ENCODE measurements at places on chromosomes 5 and 9.

- DNase-seq: no peak
Measured at GRCh38 chr5:81235287-81236072, 2.4 kb downstream of the CKMT2 start.

DNA sequence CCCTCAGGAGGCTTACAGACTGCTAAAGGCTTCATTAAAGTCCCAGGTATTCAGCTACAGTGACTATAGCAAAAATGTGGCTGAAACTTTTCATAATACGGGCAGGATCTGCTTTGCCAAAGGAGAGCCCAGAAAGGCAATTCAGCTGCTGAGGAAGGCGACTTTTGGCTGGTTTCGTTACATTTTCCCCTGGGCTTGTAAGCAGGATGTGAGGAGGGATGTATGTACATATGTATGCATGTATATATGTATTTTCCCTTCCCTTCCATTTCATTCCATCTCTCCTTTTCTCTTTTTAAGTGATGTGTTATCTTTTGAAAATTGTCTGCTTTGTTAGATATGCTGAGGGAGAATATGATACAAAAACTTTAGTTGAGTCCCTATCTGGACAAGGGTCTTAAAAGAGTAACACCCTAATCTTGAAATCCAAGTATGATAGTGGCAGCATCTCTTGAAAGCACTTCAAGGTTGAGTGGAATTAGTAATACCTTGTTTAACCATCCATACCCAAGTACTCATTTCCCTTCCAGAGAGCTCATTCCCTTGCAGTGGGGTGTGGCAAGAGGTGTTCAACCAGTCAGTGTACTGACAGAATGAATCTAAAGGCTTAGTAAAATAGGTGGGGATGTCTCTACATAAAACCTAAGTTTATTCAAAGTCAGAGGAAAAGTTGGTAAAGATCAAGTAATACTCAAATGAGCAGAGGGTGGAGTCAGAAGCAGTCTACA, 28.7 kb downstream of the RAD1 start:
- no peak for DNase-seq

DNA sequence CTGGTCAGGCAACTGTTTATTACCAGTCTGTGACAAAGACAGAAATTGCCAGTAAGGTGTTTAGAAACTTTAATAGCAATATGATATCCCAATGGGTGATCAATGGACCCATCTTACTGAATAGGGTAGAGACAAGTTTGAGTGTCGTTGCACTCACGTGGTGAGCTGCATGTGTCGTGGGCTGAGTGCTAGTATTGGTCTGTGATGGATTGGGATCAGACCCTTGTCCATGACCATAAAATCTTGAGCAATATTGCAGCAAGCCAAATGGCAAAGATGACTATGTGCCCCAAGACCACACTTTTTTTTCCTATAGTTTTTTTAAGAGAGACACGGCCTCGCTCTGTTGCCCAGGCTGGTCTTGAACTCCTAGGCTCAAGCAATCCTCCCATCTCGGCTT, 114.5 kb downstream of the PALM2AKAP2 start:
- DNase-seq: no peak

GRCh38 chr9:127963041-127963358, 17.8 kb downstream of the EEIG1 start:
- DNase-seq: no peak

DNA sequence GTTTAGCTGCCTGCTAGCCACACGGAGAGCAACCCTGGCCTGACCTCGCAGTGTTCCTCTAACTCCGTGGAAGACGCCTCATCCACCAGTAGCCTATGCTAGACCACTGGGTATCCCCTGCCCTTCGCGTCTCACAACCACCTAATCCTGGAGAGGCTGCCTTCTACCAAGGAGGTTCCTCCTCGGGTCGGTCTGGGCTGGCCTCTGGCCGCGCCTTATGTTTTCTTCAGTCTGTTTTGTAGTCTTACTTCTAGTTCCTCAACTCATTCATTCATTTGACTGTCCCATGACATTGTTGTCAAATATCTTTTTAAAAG, 1.6 kb upstream of the TPM2 start:
- DNase-seq: no peak

- DNase-seq: no peak
Measured at GRCh38 chr5:100600298-100600994, 65.3 kb downstream of the FAM174A start.

- DNase-seq: peak; percentile 73
Measured at GRCh38 chr5:149730620-149731331, 666 bp downstream of the PPARGC1B start.

DNA sequence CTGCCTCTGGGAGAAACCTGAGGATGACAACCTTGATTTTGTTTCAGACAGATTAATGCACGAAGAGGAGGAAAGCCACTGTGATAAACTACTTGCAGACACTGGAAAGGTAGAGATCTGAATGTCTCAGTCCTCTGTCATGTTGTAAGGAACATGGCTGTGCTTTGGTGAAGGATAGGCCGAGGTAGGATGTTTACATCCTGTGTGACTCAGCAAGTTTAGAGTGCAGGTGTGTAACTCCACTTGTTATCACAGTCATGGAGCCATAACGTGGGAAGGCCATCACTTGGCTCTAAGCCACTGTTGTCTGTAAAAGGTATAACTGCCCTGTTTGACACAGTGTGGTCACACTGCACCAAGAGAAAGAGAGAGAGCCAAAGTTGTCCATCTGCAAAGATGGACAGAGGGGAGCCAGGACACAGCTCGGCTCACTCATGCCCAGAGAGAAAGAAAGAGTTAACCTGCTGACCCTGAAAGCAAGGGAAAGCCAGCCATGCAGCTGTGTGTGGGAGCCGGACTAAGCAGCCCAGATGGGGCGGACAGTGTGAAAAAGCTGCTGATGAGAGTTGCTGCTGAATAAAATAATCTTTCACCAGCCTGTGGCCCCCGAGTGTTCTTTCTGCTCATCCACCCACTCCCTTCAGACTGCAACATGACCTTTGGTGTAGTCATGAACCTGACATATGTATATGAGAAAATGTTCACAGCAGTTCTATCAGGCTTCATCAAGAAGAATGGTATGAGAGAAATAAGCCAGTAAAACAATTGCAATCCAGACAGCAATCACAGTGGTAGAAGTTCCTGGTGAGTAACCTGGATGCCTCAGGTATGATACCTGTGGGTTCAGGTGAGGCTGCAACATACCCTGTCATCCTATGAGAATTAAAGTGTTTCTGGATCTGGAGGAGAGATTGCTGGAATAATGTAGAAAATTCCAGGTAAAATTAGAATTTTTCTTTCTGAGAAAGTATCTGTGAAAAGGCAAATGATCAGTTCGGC, 115.9 kb downstream of the TARS1 start:
- peak; percentile 16 for DNase-seq

GRCh38 chr5:72501488-72501887, 5.7 kb downstream of the ZNF366 start:
- DNase-seq: no peak

- no peak for DNase-seq
Measured at GRCh38 chr5:127586811-127587210, 62.1 kb upstream of the CTXN3 start.

DNA sequence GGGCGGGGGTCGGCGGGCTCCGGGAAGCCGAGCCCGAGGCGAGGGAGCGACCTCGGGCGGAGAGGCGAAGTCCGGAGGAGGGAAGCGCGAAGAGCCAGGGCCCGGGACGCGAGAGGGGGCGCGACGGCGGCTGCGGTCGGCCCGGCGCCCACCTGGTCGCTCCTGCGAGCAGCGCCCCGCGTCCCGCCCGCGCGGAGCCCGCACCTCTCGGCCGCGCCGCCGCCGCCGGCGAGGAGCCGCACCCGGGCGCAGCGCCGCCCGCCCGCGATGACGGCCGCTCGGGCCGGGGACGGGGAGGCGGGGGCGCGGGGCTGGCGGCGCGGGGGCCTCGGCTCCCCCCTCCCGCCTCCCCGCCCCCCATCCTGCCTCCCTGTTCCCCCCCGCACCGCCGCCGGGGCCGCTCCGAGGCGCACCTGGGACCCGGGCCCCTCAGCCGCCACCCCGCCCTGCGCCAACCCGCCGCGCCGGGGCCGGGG, 2.6 kb downstream of the NR5A1 start:
- no peak for DNase-seq

GRCh38 chr5:96254980-96255691, 177.9 kb downstream of the PCSK1 start:
- peak; percentile 25 for DNase-seq

DNA sequence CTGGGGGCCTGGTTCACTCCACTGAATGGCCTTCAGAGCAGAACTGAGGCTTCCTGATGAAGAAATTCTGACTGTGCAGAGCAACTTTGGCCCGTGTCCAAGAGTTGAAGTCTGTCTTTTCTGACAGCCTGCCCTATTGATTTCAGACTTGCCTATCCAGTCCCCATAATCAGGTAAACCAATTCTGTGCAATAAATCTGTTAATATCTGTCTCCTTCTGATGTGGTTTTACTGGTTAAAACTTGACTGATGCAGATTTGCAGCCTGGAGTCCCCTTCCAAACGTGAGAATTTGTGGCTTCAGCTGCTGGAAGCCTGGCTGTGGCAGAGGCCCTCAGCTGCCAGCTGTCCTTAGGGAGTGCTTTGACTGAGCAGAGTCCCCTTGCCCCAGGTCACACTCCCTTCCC, 283.9 kb upstream of the ANKRD55 start:
- DNase-seq: no peak

DNA sequence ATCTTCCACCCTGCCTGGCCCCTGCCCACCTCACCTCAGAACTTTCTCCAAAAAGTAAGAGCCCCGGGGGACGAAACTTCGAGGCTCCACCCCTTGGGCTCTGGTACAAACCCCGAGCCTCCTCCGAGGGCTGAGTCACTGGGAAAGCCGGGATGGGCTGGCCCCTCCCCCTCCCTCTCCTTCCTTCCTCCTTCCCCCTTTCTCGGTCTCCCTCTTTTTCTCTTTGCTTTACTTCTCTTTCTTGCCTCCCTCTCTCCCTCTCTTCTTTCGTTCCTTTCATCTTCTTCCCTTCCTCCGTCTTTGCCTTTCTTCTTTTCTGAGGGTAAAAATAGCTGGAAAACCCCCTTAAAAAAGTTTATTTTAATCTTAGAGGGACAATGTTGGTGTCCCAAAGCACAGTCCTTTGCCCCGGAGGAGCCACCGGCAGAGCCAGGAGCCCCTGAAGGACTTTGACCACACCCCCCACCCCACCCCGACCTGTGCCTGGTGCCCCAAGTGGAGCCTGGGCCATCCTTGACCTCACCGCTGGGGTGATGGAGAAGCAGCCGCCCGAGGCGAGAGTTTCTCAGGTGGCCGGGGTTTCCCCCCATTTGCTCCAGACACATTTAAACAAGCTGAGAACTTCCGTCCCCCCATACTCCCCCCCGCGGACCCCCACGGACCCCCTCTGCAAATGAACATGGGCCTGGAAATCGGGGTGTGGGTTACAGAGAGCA, 5.7 kb upstream of the NOTCH1 start:
- peak; percentile 55 for DNase-seq

DNA sequence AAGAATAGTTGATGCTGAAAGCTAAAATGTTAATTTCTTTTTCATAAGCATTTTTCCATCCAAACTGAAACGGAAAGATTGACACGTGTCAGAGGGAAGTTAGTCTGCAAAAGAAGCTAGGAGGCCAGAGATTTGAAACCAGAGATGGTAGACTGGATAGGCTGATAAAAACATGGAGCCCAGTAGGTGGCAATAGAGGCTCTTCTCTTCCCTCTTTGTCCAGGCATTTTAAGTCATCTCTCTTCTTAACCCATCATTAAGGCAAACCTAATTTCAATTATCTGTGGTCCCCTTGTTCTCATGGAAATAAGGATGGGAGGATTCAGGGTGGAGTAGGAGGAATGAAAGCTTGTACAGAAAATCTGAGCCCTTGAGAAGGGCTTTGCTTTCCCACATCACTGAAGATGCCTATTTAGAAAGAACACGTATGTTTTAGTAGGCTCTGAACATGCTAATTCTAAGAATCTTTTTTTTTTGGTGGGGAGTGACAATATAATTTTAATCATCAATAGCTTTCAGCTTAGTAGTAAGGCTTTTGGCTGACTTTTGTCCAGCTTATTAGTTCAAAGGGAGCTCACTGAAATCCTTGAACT, 66.6 kb downstream of the ZNF474 start:
- DNase-seq: peak; percentile 86

- DNase-seq: no peak
Measured at GRCh38 chr9:29150606-29151005, 1577.3 kb upstream of the C9orf72 start.

- no peak for DNase-seq
Measured at GRCh38 chr9:120524038-120524437, 55.9 kb downstream of the CDK5RAP2 start.

DNA sequence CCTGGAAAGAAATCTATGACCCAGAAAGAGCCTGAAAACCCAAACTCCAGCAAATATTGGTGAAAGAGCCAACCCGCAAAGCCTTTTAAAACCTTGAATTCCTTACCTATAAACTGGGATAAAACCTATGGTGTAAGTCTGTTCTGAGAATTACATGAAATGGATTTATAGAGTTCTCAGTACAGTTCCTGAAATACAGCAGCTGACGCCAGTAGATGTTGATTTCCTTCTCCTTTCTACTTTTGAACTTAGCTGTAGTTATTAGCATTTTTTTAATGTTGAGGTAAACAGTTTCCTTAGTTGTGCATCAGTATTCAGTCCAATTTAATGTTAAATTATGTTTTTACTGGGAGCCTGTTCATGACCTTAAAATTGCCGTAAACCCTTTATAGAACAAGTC, 3.7 kb downstream of the SPIN1 start:
- no peak for DNase-seq

- DNase-seq: no peak
Measured at GRCh38 chr9:17776735-17777134, 197.9 kb downstream of the SH3GL2 start.
